ENCODE measurements at places on chromosomes 11 and 22. TPM values are rescaled to one million over a fixed set of nuclear protein-coding genes. Genes with fewer than 3 reads are reported as not detected.

Gene SLC25A45
- total RNA-seq: 16.6 TPM

Gene PVALB
- total RNA-seq: not detected

Gene OR4D5
- not detected for total RNA-seq

Gene OR8G1
- total RNA-seq: not detected

Gene MUC2
- 0.13 TPM for total RNA-seq

Gene HORMAD2
- total RNA-seq: not detected

Gene MUC15
- total RNA-seq: not detected

Gene LRP5
- 62.0 TPM for total RNA-seq

Gene KCNJ1
- total RNA-seq: not detected

Gene PLEKHB1
- 1.5 TPM for total RNA-seq

Gene MYH9
- total RNA-seq: 188 TPM

Gene PNPLA2
- 33.5 TPM for total RNA-seq

Gene TEX12
- total RNA-seq: not detected

Gene POU2F3
- total RNA-seq: not detected

Gene KRTAP5-9
- total RNA-seq: not detected

Gene GRIA4
- total RNA-seq: not detected

Gene NCAM1
- 0.11 TPM for total RNA-seq

Gene CHRM1
- 0.24 TPM for total RNA-seq

Gene RASSF10
- total RNA-seq: 0.75 TPM

Gene ZFTA
- total RNA-seq: 4.7 TPM

Gene NR1H3
- total RNA-seq: 10.8 TPM

Gene AP5B1
- 9.1 TPM for total RNA-seq

Gene PELI3
- 4.5 TPM for total RNA-seq

Gene MPZL2
- total RNA-seq: 0.06 TPM
